ENCODE measurements at places on chromosomes 12 and 14. TPM values are rescaled to one million over a fixed set of nuclear protein-coding genes. Genes with fewer than 3 reads are reported as not detected.
A peak's percentile ranks its signal among the peaks of the same experiment; 100 is the strongest.

DNA sequence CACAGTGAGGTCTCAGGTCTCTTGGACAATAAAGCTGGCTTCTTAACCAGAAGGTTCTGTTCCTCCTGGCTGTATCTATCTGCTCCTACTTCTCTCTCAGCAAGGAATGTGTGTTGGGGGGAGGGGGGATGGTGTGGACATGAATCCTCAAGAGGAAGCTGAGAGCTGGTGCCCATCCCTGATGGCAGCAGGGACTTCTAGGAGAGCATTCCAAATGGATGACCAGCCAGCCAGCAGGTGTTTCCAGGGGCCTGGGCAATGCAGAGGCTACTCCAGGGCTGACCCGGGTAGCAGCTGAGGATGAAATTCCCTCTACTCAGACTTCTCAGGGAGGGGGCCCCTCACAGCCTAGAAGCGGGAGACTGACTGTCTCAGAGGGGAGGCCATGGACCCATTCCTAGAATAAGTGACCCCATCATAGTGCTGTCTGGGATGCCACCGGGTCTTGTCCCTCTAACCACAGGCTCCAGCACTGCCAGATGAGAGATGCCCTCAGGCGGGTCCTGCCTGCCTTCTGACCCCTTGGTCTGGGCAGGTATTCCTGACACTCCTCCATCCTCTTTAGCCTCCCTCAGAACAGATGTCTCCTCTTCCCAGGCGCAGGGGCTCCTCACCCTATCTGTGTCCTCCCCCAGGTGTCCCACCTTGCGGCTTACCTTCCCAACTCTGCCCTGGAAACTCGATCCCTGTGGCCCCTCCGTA, 1.2 kb downstream of the RAB15 start:
- no peak for DNase-seq
- H3K27ac ChIP-seq, result no peak overlapping the region
- no peaks in the 10 kb centered on the region for H3K36me3 ChIP-seq
- H3K27me3 ChIP-seq, result no peaks in the 10 kb centered on the region

- H3K36me3 ChIP-seq, result peaks cover 18% of the 10 kb centered on the region
- peaks cover 26% of the 10 kb centered on the region for H3K4me1 ChIP-seq
- no peak overlapping the region for H3K4me3 ChIP-seq
- H3K27ac ChIP-seq, result peak overlapping the region; percentile 42
- no peaks in the 10 kb centered on the region for H3K27me3 ChIP-seq
- peak; percentile 59 for DNase-seq
Measured at GRCh38 chr12:108850854-108851573, 6.4 kb downstream of the SSH1 start.

GRCh38 chr14:65465584-65465983, 53.1 kb downstream of the FUT8 start:
- DNase-seq, result no peak
- H3K27ac ChIP-seq, result no peak overlapping the region
- H3K36me3 ChIP-seq, result peaks cover under 1% of the 10 kb centered on the region
- no peaks in the 10 kb centered on the region for H3K27me3 ChIP-seq
- peaks cover 5% of the 10 kb centered on the region for H3K4me1 ChIP-seq

DNA sequence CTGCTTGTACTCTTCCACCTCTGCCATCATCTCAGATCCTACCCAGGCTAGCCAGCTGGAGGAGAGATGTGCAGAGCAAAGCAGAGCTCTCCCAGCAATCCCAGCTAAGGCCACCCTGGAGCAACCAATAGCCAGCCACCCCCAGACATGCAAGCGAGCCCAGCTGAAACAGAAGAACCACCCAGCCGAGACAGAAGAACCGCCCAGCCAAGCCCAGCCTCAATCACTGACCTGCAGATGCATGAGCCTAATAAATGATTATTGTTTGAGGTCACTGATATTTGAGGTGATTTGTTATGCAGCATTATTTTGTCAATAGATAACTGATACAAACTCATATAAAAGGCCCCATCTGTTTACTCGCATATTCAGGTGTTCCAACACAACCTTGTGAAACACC, 106.3 kb downstream of the SCARB1 start:
- H3K27me3 ChIP-seq, result no peaks in the 10 kb centered on the region
- peaks cover 21% of the 10 kb centered on the region for H3K4me1 ChIP-seq

- no peak overlapping the region for H3K4me3 ChIP-seq
- no peaks in the 10 kb centered on the region for H3K27me3 ChIP-seq
- DNase-seq, result no peak
- H3K27ac ChIP-seq, result no peak overlapping the region
- no peaks in the 10 kb centered on the region for H3K4me1 ChIP-seq
Measured at GRCh38 chr12:57261428-57261865, 10.5 kb upstream of the STAC3 start.

DNA sequence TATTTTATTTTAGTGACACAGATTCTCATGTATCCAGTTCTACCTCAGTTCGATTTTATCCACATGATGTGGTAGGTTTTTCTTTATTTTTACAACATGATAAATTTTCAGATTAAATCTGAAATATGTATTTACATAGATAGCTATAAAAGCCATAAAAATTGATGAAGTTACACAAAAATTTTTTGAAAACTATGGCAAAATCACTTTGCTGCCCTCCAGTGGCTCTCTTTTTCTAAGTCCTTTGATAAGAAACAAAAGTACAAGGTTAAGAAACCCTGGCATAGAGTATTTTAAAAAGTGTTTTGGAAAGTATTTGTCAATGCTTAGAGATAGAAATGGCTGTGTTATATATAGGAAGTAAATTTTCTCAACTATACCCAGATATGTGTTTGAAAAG, 104.2 kb downstream of the PCNX1 start:
- no peaks in the 10 kb centered on the region for H3K4me1 ChIP-seq
- no peak overlapping the region for H3K4me3 ChIP-seq
- H3K27me3 ChIP-seq, result no peaks in the 10 kb centered on the region
- no peak for DNase-seq

DNA sequence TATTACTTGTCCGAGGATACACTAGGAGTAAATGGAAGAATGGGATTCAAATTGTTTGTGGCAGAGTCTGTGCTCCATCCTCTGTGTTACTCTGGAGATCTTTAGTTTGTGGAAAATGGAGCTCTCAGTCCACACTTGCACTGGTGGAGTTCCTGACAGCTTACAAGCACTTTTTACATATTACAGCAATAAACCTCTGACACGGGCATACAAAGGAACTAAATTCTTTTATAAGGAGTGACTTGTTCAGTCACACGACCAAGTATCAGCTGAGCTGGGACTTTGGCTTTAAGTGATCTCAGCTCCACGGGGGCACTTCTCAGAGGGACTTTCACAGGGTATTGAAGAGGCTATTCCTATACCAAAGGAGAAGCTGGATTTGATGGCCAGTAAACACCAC, 417.5 kb downstream of the LRIG3 start:
- no peak overlapping the region for H3K27ac ChIP-seq
- H3K36me3 ChIP-seq, result no peaks in the 10 kb centered on the region
- no peak for DNase-seq
- H3K4me1 ChIP-seq, result no peaks in the 10 kb centered on the region
- no peak overlapping the region for H3K4me3 ChIP-seq

DNA sequence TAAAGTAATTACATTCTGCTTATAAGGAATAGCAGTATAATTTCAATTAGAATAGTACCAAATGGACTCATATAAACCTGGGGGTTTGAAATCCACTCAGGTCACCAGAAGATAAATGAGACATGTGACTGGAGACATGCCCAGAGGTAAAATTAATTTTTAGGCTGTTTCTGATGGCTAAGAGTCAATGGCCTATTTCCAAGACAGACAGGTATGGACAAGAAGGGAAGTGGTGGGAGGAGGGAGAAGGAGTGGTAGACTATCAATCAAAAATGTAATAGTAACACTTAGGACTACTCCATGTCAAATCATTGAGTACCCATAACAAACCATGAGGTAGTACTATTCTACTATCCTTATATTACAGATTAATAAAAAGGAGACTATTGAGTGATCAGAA, 544.0 kb downstream of the GALC start:
- H3K27me3 ChIP-seq, result no peaks in the 10 kb centered on the region
- H3K36me3 ChIP-seq, result no peaks in the 10 kb centered on the region
- no peak overlapping the region for H3K4me3 ChIP-seq
- H3K4me1 ChIP-seq, result no peaks in the 10 kb centered on the region

GRCh38 chr12:68939505-68939904, 6.5 kb upstream of the CPM start:
- H3K36me3 ChIP-seq, result no peaks in the 10 kb centered on the region
- no peak overlapping the region for H3K4me3 ChIP-seq
- no peak overlapping the region for H3K27ac ChIP-seq
- H3K4me1 ChIP-seq, result no peaks in the 10 kb centered on the region

- peak; percentile 65 for DNase-seq
- no peak overlapping the region for H3K4me3 ChIP-seq
- H3K4me1 ChIP-seq, result no peaks in the 10 kb centered on the region
- no peak overlapping the region for H3K27ac ChIP-seq
Measured at GRCh38 chr12:130013771-130014484, 110.1 kb upstream of the TMEM132D start.

DNA sequence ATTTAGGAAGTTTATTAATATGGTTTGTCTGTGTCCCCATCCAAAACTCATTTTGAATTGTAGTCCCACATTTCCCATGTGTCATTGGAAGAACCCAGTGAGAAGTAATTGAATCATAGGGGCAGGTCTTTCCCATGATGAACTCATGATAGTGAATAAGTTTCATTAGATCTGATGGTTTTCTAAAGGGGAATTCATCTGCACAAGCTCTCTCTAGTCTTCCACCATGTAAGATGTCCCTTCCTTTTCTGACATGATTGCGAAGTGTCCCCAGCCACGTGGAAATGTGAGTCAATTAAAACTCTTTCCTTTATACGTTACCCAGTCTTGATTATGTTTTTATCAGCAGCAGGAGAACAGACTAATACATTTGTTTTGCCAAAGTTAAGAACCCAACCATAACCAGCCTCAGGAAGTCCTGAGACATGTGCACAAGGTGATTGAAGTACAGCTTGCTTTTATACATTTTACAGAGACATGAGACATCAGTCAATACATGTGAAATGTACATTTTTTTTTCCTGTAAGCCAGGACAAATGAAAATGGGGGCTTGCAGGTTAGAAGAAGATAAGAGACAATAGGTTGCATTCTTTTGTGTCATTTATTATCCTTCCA, 1136.7 kb downstream of the TMEM121 start:
- H3K4me1 ChIP-seq, result no peaks in the 10 kb centered on the region
- no peak for DNase-seq
- no peaks in the 10 kb centered on the region for H3K36me3 ChIP-seq
- H3K4me3 ChIP-seq, result no peak overlapping the region
- no peak overlapping the region for H3K27ac ChIP-seq

DNA sequence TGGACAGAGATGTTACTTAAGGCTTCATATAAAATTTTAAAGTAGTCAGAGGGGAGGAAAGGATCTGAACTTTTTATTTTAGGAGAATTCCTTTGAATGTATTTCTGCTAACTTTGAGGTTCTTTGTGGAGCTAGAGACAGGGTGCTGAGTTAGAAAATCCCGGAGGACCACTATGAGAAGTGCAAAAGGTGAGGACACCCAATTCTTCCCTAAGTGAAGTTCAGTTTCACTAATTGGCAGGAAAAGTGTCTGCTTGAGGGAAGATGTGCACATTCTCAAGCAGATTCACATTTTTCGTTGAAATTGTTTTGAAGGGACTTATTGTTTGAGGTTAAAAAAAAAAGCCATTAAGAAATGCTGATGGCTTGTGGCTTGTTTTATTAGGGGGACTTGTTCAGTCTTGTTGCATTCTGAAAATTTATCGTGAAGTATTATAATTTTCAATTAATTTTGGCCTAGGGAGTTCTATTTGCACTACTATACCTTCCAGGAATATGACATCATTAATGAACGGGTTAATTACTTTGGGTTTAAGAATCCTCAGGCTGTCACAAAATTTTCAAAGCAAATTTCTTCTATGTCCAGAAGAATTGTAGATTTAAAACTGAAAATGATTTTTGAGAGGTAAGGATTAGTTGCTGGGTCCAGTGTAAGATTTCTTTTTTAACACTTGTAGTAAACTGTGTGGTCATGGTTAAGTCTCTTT, 1.8 kb downstream of the PCNX1 start:
- no peaks in the 10 kb centered on the region for H3K27me3 ChIP-seq
- no peak overlapping the region for H3K27ac ChIP-seq
- no peaks in the 10 kb centered on the region for H3K36me3 ChIP-seq
- peak overlapping the region; percentile 70 for H3K4me3 ChIP-seq
- DNase-seq, result no peak

EMP1 gene
- polyA plus RNA-seq, result 91.7 TPM

RERGL gene
- 0.55 TPM for polyA plus RNA-seq

Data from lung (tissue), 17 donors.